ENCODE measurements at places on chromosomes 4 and X.

DNA sequence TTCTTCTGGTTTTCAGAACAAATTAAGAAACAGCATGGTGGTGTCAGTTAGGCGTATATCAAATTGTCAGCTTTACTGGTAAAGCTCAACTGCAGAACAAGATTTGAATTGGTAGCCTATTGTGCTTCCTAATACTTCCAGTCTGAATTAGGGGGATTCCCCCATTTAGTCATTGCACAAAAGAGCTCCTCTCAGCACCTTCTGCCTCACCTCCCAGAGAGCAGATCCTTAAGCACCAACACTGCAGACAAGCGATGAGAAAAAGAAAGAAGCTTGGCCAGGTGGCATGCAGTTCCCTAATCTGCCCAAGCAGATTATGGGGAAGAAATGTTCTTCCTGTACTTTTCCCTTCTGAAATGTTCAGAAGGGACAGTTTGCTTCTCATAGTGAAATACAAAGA, 9.2 kb downstream of the MAP9 start:
- DNase-seq = no peak

- no peak for DNase-seq
Measured at GRCh38 chrX:13520351-13520750, 49.0 kb upstream of the EGFL6 start.

DNA sequence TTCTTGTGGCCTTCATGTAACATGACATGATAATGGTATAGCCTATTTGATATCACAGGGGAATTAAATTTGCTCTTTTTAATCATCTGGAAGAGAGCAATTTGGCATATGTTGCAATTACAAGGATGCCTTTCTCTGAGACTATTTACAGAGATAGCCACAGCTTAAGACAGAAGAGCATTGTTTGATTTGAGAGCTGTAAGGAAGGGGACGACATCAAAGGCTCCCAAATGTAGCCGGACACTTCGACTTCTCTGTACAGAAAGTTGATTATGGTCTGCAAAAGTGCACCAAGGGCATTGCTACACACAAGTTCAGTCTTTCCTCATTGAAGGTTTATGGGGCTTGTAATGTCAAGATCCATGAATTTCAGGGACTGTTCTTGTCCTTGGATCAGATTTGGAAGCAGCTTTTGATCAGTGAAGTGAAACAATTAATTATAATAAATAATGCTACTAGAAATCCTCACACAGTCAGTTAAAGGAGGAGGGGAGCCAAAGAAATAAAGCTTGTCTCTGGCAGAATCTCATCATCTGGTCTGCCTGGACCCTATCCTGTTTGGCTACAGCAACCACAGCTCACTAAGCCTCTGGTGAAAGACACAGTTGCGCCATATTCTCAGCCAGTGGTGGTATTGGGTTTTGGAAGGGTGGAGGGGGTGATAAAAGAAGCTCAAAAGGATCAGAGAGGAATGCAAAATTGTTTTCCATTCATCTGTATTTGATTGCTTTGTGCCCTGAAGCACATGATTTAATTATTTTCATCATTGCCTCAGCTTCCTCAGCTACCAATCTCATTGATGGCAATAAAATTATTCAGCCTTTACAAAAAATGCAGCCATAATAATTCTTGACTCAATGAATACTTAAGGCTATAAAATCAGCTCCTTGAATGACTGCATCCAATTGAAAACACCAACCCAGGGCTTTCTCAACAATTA, 654.3 kb upstream of the LCORL start:
- no peak for DNase-seq

DNA sequence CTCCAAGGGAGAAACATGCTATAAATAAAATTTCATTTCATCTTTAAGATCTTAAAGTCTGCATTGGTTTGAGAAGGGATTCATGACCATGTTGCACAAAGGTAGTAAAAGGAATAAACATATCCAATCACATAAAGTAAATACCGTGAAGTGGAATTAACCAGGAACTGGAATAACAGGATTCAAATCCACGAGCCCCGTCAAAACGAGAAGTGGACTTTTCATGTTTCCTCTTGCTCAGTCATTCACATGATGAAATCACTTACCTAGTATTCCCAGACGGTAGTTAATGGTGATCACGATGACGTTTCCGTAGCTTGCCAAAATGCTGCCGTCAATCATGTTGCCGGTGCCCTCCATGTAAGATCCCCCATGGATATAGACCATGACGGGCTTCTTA, 199.7 kb downstream of the NLGN4X start:
- DNase-seq = no peak

DNA sequence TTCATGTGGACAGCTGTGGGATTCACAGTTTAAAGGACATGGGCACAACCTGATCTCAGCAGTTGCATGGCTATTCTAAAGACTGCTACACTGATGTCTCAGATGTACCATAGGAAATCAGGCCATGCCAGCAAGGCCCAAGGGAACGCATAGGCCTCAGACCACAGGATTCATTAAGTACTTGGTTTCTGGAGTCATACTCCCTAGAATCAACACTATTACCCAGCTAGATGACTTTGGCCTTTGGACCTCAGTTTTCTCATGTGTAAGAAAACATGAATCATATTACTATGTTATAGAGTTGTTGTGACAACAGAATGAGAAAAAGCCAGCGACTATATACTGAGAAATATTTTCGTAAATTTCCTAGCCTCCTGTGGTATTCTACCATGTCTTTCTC, 67.9 kb downstream of the NHS start:
- DNase-seq = no peak

DNA sequence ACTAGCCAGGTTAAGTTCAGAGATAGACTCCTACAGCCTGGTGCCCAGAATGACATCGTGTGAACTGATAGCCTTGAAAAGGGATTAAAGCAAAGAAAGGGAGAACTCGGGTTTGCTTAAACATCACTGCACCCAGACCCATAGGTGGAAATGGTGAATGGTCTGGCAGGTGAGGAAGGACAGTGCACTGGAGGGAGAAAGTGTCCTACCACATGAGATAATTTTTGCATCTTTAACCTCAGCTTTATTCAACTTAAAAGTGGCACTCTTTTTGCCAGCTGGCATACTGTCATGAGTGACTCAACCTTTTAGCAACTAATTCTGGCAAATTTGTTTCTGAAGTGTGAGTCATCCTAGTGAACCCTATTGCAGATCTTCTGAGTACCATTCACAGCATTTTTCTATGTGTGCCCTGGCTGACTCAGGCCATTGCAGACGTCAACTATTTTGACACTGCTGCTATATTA, 53.0 kb upstream of the DAPP1 start:
- no peak for DNase-seq

DNA sequence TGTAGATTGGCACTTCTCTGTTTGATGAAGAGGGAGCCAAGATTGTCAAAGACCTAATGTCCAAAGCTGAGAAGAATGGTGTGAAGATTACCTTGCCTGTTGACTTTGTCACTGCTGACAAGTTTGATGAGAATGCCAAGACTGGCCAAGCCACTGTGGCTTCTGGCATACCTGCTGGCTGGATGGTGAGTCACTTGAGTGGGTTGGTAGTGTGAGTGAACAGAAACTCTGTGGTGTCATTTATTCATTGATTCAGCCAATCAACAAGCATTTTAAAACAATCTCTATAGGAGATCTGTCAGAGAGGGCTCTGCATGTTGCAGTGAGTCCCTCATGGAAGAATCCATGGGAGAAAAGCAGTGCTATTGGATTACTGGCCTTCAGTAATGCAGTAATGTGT, 16.3 kb downstream of the TAF9B start:
- no peak for DNase-seq

DNA sequence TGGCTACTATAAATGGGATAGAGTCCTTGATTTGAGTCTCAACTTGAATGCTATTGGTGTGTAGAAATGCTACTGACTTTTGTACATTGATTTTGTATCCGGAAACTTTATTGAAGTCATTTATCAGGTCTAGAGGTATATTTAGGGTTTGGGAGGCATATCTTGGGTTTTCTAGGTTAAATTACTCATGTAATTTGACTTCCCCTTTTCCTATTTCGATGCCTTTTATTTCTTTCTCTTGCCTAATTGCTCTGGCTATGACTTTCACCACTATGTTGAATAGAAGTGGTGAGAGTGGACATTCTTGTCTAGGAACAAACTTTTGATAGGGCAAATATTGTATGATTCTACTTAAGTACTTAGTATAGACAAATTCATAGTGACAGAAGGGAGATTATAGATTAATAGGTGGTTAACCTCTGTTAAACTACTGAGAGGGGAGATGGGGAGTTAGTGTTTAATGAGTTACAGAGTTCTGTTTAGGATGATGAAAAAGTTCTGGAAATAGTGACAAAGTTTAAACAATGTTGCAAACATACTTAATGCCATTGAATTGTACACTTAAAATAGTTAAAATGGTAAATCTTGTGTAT, 22.8 kb upstream of the HSPA4L start:
- no peak for DNase-seq

DNA sequence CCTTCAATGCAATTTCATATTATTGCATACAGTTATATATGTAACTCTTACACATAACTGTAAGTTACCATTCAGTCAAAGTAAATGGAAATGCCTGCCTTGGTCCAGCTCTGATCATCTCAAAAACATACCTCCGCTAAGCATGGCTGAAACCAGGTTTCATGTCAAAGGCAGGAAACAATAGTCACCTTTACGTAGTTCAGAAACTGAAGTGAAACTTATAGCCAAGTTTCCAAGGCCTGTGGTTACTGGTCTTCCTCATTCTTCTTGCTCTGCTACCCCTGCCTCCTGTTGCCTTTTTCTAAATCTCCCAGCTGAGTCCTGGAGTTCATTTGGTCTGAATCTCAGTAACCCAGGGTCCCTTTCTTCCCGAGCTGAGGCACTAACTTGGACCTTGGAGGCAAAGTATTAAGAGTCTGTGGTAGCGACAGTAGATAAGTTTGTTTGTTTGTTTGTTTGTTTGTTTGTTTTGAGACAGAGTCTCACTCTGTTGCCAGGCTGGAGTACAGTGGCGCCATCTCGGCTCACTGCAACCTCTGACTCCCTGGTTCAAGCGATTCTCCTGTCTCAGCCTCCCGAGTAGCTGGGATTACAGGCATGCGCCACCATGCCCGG, 30.8 kb downstream of the DAPP1 start:
- DNase-seq = no peak

DNA sequence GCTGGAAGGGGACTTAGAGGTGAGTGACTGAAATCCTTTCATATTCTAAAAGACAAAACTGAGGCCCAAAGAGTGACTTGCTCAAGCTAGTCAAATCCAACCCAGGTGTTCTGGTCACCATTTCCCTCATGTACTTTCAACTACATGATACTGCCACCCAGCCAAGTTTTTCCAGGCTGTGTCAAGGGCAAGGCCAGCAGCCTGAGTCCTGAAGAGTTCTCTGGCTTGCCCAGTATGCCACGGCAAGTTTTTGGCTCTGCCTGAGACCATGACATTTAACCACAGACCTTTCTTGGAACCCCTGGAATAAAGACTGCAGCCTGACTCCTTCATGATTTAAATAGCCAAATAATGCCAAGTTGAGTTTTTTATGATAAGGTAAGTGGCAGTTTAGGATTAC, 10.7 kb upstream of the TMEM164 start:
- DNase-seq = no peak

GRCh38 chr4:135601351-135601750, 1399.8 kb upstream of the PABPC4L start:
- no peak for DNase-seq

- peak; percentile 10 for DNase-seq
Measured at GRCh38 chrX:40109288-40110008, 11.7 kb upstream of the BCOR start.

GRCh38 chr4:31366041-31366440, 645.9 kb downstream of the PCDH7 start:
- DNase-seq = no peak

GRCh38 chrX:73932522-73932921, 369.5 kb downstream of the CHIC1 start:
- no peak for DNase-seq

GRCh38 chr4:75254745-75255144, 259.5 kb downstream of the RCHY1 start:
- no peak for DNase-seq

- DNase-seq = no peak
Measured at GRCh38 chr4:77903186-77903585, 40.6 kb downstream of the MRPL1 start.

GRCh38 chr4:113987382-113987941, 8.0 kb upstream of the ARSJ start:
- DNase-seq = no peak

DNA sequence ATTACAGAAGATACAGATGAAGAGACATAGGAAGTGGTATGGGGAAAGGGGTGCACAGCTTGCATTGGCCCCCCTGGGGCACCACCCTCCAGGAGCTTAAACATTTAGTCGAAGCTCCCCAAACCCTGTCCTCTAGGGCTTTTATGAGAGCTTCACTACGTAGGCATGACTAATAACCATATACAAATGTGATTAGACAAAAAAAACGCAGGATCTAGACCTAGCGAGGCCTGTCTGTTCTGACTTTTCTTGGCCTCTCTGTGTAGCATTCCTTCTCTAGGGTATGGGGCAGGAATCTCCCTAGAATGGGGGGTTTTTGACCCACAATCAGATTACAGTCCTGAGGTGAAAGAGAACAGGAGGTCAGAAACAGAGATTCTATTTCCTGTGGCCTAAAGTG, 293.7 kb upstream of the GALNTL6 start:
- DNase-seq = no peak

GRCh38 chr4:8888856-8889255, 17.2 kb upstream of the HMX1 start:
- DNase-seq = no peak

DNA sequence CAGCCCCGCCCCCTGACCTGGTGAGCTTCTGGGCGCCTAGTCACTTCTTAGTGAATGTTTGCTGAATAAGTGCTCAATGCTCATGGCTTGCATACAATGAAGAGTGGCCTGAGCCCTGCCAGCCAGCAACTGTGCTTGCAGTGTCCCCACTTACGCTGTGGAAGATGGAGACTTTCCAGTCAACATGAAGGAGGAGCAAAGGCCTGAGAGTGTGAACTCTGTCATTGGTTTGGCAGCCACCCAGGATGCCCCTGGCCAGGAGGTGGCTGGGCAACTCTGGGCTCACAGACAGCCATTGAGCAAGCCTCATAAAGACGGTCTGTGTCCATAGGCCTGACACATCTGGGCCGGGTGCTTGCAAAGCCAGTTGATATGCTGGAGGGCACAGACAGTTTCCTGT, 72.1 kb upstream of the MAMLD1 start:
- no peak for DNase-seq

GRCh38 chrX:40243755-40244515, 146.2 kb upstream of the BCOR start:
- peak; percentile 38 for DNase-seq

DNA sequence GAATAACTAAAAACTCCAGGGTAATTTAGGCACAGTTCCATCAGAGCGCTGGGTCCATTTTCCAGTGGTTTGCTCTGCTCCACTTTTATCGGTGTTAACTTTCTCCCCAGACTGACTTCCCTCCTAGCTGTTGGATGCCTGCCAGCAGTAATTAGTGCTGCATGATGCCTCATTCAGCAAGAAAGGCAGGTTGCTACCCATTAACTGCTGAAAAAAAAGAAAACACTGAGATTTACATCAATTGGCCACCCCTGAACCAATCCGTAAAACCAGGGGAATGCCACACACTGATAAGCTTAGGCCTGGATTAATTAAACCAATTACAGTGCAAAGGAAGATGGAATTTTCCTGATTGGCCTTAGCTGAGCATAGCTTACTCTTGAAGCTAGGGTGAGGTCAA, 182.4 kb upstream of the CXXC4 start:
- no peak for DNase-seq

Measured in skin of body (tissue), 3 donors.